ENCODE measurements at places on chromosomes 16 and 17.

DNA sequence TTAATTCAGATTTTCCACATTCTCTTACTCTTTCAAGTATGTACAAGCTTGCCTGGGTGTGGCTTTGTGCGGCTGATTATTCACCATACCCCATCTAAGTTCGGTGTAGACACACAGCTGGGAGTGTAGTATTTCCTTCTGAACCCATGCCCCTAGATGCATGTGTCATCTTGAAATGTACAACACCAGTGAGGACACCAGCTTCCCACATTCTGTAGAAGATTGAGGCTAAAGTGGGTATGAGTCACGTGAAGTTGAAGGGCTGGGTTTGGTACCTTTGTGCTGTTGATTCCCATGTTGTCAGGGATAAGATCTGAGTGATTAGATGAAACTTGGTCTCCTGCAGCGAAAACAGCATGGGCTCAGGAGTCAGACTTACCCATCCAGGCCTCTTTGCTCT, 14.6 kb upstream of the DHX8 start:
- ATAC-seq = peak; percentile 98

DNA sequence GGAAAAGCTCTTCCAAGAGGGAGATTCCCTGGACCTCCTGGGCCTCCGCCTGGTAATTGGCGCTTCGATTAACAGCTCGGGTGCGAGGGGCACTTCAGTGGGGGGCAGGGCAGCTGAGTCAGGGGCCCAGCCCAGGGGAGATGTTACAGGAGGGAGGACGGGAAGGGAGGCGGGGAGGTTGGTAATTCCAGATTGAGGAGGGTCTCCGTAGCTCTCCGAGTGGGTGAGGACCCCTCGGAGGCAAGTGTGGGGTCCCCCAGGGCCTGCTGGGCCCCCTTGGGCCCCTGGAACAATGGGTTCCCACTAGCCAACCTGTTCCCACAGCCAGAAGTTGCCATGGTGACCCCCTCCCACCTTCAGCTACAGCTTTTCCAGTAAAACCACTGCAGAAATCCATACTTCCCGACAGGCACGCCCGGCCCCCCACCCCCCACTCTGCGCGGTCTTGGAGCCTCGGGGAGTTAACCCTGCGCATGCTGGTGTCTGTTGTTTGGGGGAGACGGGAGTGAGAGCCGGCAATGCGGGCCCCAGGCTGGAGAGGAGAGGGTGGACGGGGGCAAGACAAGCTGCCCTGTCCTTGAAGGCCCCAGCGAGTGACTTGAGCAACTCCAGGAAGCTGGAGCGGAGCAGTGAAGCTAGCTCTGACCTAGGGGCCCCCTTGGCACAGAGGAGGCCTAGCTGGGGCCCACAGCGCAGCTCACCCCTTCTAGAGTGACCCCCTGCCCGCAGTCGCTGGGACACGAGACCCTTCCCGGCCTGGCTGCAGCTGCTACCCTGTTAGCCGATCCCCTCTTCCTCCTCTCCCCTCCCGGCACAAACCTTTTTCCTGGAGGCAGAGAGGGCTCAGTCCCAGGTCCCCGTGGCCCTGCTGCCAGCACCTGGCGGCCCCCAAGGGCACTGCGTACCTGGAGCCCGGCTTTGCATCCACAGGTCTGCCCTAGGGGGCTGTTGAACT, 37.8 kb downstream of the TMEM235 start:
- no peak for ATAC-seq

GRCh38 chr17:40362696-40363110, 1.8 kb downstream of the GJD3 start:
- peak; percentile 73 for ATAC-seq

DNA sequence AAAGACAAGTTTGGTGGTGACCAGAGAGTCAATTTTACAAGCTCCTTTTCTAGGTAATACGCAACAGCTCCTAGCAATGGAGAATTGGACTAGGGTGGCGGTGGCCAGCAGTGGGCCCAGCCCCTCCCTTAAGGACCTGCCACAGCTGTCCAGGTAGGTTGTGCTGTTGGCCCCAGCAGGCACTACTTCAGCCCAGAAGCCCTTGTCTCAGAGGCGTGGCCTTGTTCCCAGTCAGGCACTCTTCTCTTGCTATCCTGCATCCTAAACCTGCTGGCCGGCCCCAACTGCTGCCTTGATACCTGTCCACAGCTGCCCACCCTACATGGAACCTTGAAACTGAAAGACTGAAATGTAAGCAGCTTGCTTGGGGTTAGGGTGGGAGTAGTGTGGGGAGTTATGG, 989 bp upstream of the GALK1 start:
- no peak for ATAC-seq

DNA sequence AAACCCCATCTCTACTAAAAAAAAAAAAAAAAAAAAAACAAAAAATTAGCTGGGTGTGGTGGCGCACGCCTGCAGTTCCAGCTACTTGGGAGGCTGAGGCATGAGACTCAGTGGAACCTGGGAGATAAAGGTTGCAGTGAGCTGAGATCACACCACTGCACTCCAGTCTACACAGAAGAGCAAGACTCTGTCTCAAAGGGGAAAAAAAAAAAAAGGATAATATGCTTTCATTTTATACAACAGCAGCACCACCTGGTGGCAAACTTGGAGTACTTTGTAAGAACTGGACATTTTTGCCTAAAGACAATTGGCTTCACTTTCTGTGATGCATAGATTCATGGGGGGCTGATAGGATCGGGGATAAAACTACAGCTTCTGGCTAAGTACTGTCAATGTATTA, 8.5 kb downstream of the CHTF8 start:
- peak; percentile 62 for ATAC-seq

- no peak for ATAC-seq
Measured at GRCh38 chr16:86120201-86121192, 221.5 kb downstream of the IRF8 start.

GRCh38 chr16:77674888-77675287, 47.4 kb upstream of the NUDT7 start:
- no peak for ATAC-seq

DNA sequence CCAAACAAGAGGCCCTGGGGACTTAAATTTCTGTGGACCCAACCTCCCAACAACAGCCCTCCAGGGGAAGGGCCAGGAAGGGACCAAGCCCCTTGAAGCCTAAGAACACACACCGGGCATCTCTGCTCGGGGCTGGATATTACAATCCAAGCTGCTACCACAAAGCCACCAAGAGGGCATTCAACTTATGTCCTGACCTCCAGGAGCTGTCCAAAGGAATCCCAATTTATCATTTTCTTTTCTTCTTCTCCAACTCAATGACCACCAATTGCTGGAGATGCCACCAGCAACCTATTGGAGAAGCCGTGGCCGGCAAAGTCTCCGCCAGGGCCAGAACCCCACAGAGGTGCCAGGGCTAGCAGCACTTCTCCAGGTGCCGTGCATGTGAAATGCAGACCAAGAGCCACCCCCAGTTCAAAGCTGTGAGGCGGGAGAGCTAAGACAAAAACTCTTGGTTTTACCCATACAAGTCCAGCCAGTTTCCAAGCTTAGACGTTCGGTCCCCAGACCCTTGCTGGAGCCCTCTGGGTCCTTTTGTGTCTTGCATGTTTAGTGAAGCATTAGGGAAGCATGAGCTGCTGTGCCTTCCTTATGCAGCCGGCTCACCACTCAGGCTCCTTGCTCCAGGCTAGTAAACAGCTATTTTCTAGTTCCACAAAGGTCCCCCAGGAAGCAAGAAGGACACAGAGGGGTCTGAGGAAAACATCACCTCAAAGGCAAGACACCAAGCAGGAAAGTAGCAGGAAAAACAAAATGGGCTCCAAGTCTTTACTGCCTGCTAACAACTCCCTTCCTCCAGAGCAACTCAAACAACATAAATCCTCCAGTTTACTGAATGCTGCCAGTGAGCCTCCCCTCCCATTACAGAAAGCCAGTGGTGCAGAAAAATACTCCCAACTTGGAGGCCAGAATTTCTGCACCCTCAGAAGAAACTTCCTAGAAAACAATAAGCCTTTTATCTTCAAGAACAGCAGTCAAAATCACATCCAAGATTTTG, 3.2 kb downstream of the PITPNA start:
- no peak for ATAC-seq

- no peak for ATAC-seq
Measured at GRCh38 chr17:33751702-33752065, 458.6 kb upstream of the ASIC2 start.

GRCh38 chr16:88976366-88977017, 515 bp downstream of the CBFA2T3 start:
- ATAC-seq = no peak

- peak; percentile 60 for ATAC-seq
Measured at GRCh38 chr17:8366231-8366630, 10.3 kb downstream of the KRABD2 start.

- ATAC-seq = no peak
Measured at GRCh38 chr16:56609463-56609921, 1.1 kb downstream of the MT2A start.

GRCh38 chr17:10172778-10173177, 25.6 kb downstream of the GAS7 start:
- ATAC-seq = no peak

DNA sequence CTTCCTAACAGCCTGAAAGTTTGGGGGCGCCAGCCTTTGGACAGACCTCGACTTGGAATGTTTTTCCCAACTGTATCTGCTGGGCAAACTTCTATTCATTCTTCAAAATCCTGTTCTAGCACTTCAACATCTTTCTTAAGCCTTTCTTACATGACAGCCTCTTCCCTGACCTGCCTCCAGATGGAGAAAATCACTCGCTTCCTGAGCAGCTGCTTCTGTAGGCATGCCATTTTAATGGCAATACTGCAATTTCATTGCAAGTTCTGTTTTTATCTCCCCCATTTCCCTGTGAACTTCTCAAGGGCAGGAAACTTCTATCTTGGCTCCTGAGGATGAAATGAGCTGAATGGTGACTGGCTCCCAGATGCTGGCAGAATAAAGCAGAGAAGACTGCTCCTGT, 128.8 kb upstream of the ASIC2 start:
- no peak for ATAC-seq

GRCh38 chr16:8407351-8407750, 183.0 kb downstream of the TMEM114 start:
- ATAC-seq = no peak

- ATAC-seq = no peak
Measured at GRCh38 chr16:84947996-84948850, 63.1 kb downstream of the ZDHHC7 start.

GRCh38 chr17:13569398-13570123, 32.2 kb downstream of the HS3ST3A1 start:
- no peak for ATAC-seq

DNA sequence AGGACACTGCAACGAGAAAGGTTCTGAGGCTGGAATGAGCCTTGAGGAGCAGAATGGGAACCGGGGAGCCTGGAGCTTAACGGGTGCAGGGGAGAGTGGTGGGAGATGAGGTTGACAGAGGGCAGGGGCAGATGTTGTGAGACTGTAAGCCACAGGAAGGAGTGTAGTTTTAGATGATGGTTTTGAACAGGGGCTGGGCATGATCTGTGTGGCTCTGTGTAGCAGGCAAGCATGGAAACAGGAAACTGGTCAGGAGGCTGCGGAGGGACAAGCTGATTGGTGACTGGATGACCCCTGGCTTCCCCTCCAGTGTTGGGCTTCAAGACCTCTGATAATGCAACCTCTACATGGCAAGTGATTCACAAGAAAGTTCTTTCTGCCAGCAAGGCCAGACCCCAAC, 1.4 kb upstream of the CNGB1 start:
- ATAC-seq = no peak

DNA sequence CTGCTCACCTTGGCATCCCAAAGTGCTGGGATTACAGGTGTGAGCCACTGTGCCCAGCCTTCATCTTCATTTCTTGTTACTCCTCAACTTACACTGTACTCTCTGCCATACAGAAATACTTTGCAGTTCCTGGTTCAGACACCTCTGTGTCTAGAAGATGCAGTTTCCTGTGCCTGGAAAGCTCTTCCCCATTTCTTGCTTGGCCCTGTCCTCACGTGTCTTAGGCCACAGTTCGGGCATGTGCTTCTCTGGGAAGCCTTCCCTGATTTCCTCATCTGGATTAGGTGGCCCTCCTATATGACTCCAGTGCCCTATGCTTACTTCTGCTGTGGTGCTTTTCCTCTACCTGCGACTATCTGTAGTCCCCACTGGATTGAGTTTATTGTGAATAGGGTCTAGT, 26.5 kb upstream of the CDR2 start:
- no peak for ATAC-seq

- peak; percentile 42 for ATAC-seq
Measured at GRCh38 chr17:17305281-17305801, 2.2 kb downstream of the NT5M start.

- ATAC-seq = peak; percentile 65
Measured at GRCh38 chr17:33038740-33039139, 47.1 kb downstream of the SPACA3 start.

DNA sequence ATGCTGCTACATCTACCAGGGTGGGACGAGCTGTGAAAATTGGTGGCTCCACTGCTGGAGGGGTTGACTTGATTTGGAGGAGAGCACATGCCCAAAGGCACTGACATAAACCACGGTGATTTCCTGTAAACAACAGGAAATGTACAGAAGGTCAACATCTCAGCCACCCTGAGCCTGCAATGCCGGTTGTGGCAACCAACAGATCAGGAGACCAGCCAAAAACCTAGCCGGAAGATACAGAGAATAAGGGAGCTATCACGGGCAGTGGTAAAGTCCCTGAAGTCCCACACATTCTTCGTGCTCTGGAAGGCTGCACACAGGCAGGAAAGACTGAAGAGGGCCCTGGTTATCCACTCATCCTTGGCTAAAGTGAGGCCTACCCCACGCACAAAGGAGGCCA, 56.2 kb downstream of the ADCY9 start:
- peak; percentile 52 for ATAC-seq

DNA sequence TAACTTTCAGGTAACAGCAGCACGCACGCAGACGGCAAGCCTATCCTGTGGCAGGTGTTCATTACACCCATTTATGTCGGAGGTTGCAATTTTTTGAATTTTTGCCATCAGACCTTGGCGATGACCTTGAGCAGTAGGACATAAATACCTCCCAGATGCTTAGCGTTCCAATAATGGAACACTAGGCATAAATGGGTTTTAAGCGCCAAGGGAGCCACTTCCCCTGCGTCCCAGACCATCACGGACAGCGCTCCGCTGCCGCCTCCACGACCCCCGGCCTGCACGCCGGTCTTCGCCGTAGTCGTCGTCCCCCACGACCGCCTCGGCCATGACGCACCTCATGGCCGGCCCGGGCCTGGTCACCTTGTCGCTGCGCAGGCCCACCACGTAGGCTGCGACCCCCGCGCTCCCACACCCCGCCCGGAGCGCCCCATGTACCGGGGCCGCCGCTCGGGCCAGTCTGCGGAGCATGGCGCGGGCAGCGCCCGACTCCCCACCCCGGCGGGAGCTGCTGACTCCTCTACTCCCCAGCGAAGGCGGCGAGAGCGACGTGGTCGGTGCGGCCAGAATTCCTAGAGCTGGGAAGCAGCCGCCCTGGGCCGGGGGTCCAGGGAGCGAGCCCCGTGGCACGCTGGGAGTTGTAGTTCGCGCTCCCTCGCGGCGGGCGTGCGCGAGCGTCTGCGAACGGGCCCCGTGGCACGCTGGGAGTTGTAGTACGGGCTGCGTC, 22.7 kb downstream of the TMEM235 start:
- ATAC-seq = peak; percentile 40

GRCh38 chr17:71948703-71949422, 172.0 kb upstream of the SOX9 start:
- no peak for ATAC-seq

- ATAC-seq = no peak
Measured at GRCh38 chr16:48041981-48042421, 113.8 kb downstream of the ABCC12 start.

All from esophagus mucosa (tissue), 1 donor.